Hepatic stellate cell (primary cell): ENCODE measurements at places on chromosomes 12 and 14.
A peak's percentile ranks its signal among the peaks of the same experiment; 100 is the strongest.

GRCh38 chr12:100703337-100703736 is 91.2 kb upstream of the ANO4 start:
- no peak for DNase-seq

- no peak for DNase-seq
These were observed 193.6 kb upstream of the GARIN6 start for GRCh38 chr12:99453836-99454538.

DNA sequence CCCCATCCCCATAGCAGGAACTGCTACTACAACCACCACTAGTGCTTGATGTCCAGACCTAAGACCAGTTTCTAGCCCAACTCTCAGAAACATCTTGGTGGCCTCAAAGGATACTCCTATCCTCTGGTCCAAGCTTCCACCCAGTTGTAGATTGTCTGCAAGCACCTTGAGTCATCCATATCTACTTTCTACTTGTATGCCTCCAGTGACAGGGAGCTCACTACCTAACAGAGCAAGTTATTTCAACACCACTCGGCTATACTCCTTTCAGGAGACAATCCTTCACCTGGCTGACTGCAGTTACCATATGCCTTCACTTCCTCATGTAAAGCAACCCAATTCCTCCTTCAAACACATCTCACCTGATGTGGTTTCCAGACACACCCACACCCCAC is 49.5 kb downstream of the KDM2B start:
- no peak for DNase-seq

GRCh38 chr14:61668282-61668681 is 27.0 kb upstream of the HIF1A start:
- DNase-seq, result no peak

- DNase-seq, result no peak
These were observed 69.2 kb upstream of the PSMA6 start for GRCh38 chr14:35222872-35223466.

- DNase-seq, result no peak
These were observed 300.5 kb downstream of the IPO8 start for GRCh38 chr12:30395190-30395589.

- no peak for DNase-seq
These were observed 521.2 kb downstream of the AACS start for GRCh38 chr12:125586441-125586840.

DNA sequence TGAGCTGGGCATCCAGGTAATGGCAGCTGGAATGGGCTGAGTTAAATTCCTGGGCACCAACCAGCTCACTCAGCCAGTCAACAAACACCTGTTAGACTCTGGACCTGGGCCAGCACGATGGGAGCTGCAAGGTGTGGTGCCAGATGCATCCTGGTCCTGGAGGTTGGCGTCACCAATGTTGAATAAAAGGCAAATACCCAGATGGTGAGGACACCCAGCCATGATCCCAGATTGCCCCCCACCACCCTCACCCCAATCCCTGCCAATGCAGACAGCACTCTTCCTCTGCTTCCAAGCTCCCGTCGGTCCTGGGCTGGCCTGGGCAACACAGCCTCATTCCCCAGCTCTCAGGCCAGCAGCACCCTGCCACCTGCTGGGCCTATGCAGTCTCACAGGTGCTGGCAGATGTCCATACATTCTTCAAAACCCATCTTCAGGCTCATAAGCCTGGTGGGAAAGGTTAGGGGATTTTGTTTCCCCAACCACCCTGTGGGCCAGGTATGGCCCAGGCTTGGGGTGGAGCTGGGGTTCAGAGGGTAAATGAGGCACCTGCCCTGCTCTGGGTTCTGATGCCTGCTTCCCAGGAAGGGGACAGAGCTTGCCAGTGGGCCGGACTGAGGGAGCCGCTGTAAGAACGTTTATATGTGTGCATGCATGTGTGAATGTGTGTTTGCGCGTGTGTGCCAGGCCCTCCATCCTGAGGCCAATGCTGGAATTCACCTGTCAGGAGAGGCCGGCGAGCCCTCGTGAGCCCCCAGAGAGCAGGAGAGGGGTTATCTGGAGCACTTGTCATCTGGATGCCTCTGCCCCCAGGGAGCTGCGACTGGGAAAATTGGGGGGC is 58.0 kb downstream of the LGMN start:
- peak; percentile 76 for DNase-seq

DNA sequence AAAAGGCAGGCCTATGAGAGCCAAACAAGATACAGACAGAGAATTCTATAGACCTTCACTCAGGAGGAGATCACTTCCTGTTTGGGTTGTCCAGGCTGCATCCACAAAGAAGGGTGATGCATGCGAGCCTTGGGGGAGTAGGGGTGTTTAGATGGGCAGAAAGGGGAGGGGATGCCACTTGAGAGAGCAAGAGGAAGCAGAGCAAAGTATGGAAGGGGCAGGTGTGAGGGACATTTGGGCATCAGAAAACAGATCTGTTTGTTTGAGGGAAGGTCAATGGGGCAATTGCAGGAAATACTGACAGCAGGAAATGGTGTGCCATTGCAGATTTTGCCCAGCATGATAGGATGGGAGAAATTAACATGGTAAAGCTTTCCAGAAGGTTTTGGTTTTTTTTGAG is 146.4 kb upstream of the FOXN3 start:
- no peak for DNase-seq
